OCI-LY7 (cell line): ENCODE measurements at places on chromosomes 2 and 18. TPM values are rescaled to one million over a fixed set of nuclear protein-coding genes. Genes with fewer than 3 reads are reported as not detected.

The PUM2 gene
- 116 and 122 TPM in 2 replicates for total RNA-seq

The CNDP1 gene
- not detected in 2 replicates for total RNA-seq

The RAB17 gene
- total RNA-seq = not detected in 2 replicates

The RAPH1 gene
- 16.9 and 21.5 TPM in 2 replicates for total RNA-seq

The LRRTM4 gene
- total RNA-seq = not detected in 2 replicates
